NCI-H2029 (cell line): ENCODE measurements at places on chromosomes 4 and X.

- DNase-seq, result no peak
Observed at GRCh38 chr4:119211867-119212233, 663 bp upstream of the USP53 start.

DNA sequence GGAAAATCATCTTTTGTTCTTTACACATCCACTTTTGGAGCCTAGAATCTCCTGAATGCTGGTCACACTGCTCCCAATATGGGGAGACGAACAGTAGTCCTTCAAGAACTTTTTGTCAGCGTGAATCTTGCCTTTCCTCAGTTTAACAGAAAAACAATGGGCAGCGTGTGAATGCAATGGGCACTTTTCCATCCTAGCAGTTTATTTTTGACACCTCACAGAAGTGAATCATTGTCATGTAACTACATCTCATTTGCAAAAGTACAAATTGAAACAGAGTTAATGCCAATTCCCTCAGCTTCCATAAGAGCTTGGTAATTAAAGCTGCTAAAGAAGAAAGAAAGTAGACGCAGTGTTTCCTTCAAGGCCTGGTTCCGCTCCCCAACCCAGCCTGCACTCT lies 85.5 kb downstream of the DRD5 start:
- DNase-seq, result no peak

- no peak for DNase-seq
Observed at GRCh38 chr4:10035130-10035529, 13.8 kb upstream of the SLC2A9 start.

DNA sequence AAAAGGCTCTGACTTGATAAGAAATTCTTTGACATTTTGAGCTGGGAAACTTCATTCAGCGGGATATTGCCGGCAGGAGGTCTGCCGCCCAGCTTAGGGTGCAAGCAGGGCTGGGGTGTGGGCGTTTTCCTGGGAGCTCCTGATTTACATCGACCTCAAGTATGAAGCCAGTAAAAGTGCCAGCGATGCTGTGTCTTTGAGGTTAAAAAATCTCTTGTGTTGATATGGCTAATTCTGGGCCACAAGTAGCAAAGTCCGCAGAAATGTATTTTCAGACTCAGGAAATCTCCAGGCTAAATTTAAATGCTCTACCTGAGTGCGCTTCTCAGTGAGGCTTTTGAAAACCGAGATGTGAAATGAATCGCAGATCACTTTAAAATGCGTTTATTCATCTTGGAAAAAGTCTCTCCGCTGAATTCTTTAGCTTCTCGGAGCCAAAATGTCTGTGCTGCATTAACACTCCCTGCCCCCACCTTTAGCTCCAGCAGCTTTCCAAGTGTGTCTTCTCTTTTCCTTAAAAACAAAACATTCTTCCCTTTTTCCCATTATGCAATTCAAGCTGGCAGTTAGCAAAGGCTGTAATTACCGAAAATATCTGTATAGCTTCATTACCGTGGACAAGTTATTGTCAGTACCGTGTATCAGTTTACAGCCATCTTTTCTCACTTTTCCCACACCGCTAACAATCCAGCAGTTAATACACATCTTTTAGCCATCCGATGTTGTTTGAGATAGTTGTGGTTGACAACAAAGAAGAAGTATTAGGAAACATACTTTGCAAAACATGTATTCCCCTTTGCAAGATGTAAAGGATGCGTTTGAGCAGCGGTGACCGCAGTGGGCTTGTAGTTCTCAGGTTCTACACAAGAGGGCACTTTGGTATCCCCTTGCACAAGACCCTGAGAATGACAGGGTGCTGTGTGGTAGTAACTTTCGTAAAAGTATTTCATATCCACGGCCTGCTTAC lies 136.0 kb upstream of the STX18 start:
- DNase-seq, result no peak

DNA sequence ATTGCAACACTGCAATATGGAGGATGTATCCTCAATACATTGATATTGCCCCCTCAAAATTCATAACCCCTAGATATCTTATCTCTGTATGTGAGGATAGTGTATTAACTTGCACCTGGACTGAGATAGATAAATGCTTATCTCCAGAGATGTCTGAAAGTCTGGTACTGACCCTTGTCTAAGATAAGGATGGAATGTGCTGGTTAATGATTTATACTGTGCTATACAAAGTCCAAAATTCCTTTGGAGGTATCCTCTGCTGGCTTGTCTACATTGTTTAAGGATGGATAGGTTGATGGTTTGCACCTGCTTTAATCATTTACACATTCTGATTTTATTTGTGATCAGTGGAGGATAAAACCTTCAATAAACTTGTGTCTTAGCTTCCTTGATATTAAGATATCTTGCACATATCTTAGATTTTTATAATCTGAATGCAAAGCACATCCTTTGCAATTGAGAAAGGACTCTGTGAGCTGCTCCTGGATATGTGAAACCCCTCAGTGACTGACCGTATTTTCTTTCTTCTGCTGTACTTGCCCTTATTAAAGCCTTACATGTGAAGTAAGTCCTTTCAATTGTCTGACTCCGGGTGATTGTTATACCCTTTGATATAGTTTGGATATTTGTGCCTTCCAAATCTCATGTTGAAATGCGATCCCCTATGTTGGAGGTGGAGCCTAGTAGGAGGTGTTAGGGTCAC lies 430.3 kb upstream of the MAOA start:
- DNase-seq, result no peak

- DNase-seq, result no peak
Observed at GRCh38 chr4:111040904-111041303, 418.0 kb upstream of the PITX2 start.

DNA sequence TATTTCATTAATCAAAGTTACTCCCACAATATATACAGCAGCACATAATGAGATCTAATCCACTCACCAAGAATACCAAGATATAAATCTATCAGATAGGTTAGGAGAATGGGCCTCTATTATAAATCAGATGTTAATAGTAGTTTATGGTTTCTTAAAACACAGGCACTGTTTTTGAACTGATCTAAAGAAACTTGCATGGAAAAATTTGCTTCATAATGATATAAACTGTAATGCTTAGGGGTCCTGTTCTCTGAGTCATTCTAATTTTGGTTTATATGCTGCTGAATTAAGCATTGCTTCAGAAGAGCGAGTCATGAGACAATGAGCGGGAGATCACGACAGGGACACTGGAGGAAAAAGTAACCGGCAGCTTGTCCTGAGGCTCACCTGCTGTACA lies 113.3 kb upstream of the OTUD4 start:
- DNase-seq, result no peak

- no peak for DNase-seq
Observed at GRCh38 chr4:27020203-27020602, 159.6 kb downstream of the STIM2 start.

DNA sequence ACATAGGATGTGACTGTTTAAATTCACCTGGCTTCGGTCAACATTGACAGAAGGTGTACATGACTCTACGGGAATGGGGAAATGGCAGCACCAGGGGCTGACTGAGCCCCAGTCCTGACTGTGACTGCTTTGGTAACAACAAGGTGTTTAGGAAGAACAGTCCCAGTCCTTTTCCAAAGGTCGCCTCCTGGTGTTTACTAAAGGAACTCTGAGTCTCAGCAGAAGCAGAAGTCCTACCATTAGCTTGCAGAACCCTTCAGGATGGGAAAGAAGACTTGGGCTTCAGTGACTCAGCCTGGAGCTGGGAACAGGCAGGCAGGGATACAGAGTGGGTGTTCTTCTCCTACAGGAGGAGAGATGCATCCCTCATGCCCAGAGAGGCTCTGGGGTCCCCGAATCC lies 103.3 kb downstream of the MGST2 start:
- DNase-seq, result no peak
